ENCODE measurements at places on chromosomes 7 and 10.

DNA sequence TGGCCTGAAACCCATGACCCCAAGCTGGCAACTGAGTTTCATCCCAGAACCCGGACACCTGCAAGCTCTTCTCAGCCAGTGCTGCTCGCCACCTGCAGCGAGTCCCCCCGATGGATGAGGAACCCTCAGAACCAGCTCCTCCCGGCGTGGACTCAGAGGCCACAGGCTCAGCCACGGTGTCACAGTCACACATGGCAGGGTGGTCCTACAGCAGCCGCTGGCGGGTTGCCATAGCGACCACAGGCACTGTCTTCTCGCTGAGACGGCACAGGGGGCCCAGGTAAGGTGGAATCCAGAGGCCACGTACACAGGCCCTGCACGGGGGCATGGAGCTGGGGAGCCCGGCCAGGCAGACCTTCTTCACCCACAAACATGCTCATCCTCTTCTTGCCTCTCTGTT lies 53.4 kb downstream of the DPYSL4 start:
- DNase-seq: no peak

DNA sequence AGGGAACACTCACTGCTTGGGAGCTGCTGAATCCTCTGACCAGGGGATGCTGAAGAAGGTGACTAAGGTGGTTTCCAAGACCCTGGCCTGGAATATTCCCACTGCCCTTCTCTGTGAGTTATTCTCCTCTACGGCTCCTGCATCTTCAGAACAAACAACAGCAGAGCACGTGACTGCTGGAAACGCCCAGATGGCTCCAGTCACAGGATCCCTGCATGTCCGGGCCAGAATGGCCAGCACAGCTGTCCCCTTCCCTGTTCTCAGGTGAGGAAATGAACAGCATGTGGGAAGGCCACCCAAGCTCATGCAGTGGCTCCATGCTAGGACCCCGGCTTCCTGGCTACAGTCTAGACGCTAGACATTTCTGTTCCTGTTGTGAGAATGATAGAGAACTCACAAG lies 43.1 kb downstream of the GHRHR start:
- DNase-seq: no peak

GRCh38 chr10:86506499-86506898 lies 15.1 kb downstream of the WAPL start:
- DNase-seq: no peak

- DNase-seq: no peak
These were observed 42.4 kb upstream of the ABCB4 start for GRCh38 chr7:87517891-87518290.

- DNase-seq: no peak
These were observed 110.9 kb downstream of the SGMS1 start for GRCh38 chr10:50512743-50513416.

Data from ELF-1 (cell line).